ENCODE measurements at places on chromosomes 5 and 9. TPM values are rescaled to one million over a fixed set of nuclear protein-coding genes. Genes with fewer than 3 reads are reported as not detected.

CTSV gene
- 0.82 TPM for total RNA-seq

SLC46A2 gene
- not detected for total RNA-seq

HINT1 gene
- 172 TPM for total RNA-seq

MARCHF3 gene
- 10.9 TPM for total RNA-seq

SSBP2 gene
- 39.4 TPM for total RNA-seq

SHLD3 gene
- total RNA-seq, result 0.34 TPM

Measured in pericardium fibroblast (primary cell).